ENCODE measurements at places on chromosomes 1 and 21.

DNA sequence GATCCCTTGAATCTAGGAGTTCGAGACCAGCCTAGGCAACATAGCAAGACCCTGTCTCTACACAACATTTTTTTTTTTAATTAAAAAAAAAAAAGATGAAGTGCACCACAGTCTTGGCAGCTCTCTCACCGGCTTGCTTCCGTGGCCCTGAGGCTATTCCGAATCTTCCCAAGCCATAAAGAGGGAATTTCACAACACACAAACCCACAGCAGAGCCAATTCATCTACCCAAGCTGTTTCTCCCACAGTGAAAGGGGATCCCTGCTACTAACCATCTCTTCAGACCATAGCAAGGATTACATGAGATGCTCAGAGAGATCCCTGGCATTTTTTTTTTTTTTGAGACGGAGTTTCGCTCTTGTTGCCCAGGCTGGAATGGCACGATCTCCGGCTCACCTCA is 8.3 kb upstream of the CHD5 start:
- no peak for DNase-seq

GRCh38 chr1:110672753-110673108 is 2.0 kb downstream of the KCNA3 start:
- DNase-seq: peak; percentile 7

- DNase-seq: no peak
These were observed 90.2 kb upstream of the TSPAN2 start for GRCh38 chr1:115179397-115180079.

GRCh38 chr1:232634096-232634495 is 4.2 kb upstream of the SIPA1L2 start:
- no peak for DNase-seq

Data from stimulated activated CD4-positive, alpha-beta T cell treated with anti-CD3 and anti-CD28 coated beads, Interleukin-4, amount 100 ng/mL, for 1 hour (primary cell).